Activated gamma-delta T cell (primary cell): ENCODE measurements at places on chromosomes 3 and 15.

DNA sequence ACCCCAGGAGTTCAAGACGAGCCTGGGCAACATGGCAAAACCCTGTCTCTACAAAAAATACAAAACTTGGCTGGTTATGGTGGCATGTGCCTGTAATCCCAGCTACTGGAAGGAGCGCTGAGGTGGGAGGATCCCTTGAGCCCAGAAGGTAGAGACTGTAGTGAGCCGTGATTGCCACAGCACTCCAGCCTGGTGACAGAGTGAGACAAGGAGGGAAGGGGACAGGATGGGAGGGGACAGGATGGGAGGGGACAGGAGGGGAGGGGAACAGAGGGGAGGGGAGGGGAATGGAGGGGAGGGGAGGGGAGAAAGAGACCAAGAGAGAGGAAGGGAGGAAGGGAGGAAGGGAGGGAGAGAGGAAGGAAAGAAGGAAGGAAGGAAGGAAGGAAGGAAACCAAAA lies 11.0 kb downstream of the COLQ start:
- no peak for DNase-seq

- DNase-seq: no peak
These were observed 48.8 kb upstream of the PRTG start for GRCh38 chr15:55791551-55792400.

GRCh38 chr3:157452097-157452496 lies 15.4 kb downstream of the PTX3 start:
- DNase-seq: no peak

DNA sequence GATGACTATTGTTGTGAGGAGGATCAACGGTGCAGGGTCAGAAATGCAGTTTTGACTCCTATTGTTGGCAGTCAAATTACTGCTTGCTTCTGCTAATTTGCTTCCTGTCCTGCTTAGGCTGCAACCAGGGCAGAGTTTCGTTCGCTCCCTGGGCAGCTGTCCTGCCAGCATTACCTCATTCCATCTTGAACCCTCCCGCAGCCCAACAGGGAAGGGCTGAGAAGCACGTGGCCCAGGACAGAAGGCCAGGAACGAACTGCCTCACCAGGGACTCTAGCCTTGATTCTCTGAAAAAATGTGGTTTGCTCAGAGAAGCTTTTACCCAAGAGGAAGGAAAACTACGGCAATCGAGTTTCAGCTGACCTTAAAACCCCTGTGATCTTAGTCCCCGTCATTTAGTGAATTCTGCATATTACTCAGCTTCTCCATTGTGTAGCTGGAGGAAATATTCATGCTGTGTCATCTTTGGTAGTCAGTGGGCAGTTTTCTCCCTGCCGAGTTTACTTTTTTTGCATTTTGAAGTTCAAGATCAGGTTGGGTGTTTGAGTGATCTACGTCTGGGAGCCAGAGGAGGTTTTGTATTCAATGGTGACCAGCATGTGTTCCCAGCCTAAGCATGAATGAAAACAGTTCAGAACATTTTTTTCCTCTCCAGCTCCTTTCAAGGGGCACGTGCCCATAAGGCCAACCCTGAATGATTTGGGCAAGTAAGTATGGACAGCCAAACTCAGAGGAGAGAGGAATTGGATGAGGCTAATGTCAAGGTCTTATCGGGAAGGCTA lies 23.0 kb downstream of the TLNRD1 start:
- DNase-seq: no peak

- no peak for DNase-seq
These were observed 110.0 kb downstream of the RAB11A start for GRCh38 chr15:65979316-65979715.

- DNase-seq: no peak
These were observed 35.1 kb upstream of the RGMA start for GRCh38 chr15:93124126-93124525.

DNA sequence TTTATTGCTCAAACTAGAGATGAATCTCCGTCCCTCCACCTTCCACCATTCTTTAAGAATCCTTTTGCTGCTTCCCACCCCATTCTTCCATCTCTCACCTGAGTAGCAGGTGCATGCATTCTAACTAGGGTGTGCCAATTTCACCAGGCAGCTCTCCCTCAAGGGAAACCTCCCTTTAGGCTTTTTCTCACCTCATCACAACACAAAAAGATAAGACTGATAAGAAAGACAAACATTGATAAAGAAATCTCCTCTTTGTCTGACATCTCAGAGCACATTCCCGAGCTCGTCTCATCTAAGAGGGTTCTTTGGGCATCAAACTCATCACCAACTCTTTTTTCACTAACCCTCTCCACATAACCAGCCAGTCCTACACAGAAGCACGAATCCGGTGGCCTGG lies 23.0 kb downstream of the MB21D2 start:
- DNase-seq: no peak
